ENCODE measurements at places on chromosomes 11 and 22.

- DNase-seq = no peak
These were observed 25.0 kb upstream of the KRTAP5-7 start for GRCh38 chr11:71502026-71502425.

DNA sequence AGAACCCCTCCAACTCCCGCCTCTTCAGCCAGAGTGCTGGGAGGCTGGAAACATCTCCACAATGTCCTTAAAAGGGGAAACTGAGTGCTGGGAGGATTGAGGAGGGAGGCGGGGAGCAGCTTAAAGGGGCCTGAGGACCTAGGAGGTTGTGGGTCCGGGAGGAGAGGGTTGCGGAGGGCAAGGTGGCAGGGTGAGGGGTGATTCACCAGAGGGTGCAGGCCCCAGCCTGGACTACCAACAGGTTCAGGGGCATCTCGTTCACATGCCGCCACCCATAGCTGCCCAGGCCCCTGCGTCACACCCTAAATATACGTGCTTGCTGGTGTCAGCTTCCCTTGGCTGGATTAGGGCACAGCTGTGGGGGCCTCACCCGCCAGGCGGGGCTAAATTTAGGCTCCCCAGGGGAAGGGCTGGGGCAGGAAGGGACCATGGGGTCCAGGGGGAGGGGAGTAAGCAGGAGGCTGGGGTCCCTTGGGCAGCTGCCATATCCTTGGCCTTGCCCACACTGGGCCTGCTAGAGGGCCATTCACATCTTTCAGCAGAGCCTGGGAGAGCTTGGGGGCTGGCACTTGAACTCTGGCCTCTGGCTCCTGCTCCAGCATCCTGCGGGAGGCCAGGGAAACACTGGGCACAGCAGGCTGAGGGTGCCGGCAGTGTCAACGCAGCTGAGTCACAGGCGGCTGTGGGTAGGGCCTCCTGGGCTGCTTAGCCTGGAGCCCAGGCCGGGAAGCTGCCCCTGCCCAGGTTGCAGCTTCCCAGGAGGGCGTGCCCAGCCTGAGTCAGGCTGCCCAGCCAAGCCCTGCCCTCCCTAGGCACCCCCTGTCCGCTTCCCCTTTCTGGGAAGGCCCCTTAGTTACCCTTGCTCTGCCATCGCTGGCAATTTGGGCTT, 1.3 kb downstream of the EHBP1L1 start:
- no peak for DNase-seq

- no peak for DNase-seq
These were observed 74.2 kb downstream of the YAP1 start for GRCh38 chr11:102184269-102184987.

DNA sequence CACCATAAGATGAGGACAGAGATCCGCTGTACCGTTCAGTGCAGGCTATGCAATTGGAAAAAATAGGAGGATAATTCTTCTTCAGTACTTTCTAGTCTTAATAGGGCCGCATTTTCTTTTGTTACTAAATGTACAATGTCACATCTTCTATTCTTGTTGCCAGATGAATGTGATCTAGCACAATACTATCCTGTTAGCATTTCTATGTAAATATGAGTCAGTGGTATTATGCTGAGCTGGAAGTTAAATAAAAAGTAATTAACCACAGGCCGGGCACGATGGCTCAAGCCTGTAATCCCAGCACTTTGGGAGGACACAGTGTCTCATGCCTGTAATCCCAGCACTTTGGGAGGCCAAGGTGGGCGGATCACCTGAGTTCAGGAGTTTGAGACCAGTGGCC, 24.4 kb upstream of the BIRC3 start:
- DNase-seq = no peak

DNA sequence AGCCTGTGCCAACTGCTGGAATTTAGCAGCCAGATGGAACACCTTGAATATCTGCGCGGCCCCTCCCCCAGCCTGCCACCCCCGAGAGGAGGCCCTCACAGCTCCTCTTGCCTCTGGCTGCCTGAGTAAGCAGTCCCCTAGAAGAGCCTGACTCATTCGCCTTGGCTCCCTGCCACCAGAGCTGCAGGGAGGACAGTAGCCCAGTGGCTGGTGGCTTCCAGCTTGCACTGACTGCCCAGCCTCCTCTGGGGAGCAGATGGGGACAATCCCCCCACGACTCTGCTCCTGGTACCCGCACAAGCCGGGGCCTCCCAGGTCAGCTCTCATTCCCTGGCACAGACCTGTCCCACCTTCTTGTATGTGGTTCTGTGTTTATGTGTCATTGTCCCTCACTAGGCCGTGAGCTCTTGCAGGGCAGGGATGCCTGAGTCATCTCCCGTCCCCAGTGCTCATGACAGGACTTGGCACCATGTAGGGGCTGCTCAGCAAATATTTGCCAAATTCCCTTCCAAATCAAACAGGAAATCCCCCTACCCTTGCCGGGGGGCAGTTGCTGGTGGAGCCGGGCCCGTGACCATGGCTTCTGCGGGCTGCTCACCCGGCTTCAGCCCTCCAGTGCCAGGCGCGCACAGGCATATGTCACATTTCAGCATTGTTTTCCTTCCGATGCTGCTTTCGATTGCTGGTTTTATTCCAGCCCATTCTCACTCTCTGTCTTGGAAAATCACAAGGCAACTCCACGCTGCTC, 43.6 kb downstream of the CACNG2 start:
- no peak for DNase-seq

DNA sequence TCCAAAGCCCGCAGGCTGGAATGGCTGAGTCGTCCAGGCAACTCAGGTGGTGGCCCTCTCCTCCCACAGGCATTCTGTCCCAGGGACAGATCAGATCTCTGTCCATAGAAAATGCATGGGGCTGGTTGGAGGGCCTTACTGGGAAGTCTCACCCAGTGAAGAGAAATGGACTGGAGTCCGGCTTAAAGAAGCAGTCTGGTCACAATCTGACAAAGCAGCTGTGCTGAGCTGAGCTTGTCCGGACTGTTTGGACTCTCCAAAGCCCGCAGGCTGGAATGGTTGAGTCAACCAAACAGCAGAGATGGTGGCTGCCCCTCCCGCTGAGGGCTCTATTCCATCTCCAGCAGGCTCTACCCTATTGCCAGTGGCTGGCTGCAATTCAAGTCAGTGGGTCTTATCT, 14.4 kb upstream of the DEPDC7 start:
- no peak for DNase-seq

DNA sequence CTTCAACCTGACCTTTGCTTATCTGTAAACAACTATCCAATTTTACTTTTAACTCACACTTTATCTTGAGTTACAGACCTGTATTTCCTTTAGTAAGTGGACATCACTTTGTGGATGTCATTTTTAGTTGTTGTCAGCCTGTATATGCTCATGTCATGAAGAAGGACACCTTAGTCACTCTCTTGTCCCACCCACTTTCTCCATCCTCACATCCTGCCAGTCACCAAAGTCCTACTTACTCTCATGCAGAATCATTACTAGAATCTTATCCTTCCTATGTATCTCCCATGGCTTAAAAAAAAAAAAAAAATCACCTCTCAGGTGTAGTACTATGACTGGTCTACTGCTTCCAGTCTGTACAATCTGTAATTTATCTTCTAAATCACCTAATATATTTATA, 43.3 kb downstream of the SESN3 start:
- DNase-seq = no peak

GRCh38 chr22:28132466-28132865, 213.4 kb upstream of the PITPNB start:
- DNase-seq = no peak

DNA sequence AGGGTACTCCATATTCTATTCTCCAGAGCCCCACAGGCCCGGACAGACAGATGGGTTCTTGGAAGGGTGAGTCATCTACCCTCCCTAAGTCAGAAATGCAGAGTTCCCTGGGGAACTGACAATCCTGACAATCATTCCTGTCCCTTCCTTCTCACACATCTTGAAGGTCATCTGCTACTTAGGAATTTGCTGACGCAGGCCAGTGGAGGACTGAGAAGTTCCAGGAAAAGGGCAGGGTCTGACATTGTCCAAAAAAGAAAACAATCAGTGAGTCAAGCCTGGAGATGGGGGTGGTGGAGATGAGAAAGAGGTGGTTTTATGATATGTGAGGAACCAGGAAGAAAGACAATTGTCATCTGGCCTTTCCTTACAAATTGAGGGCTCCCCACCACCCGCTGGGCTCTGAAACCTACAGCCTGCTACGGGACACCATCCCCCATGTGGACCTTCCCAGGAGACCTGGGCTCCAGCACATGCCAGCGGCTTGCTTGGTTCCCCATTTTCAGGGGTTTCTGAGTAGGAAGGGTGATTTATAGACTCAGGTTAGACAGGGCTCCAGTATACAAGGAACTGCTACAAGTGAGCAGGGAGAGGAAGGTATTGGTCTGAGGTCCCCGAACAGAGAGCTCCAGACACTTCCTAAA, 12.9 kb downstream of the CD59 start:
- no peak for DNase-seq

All from NCI-H1436 treated with DMSO at 0.1 percent for 48 hours (cell line).